ENCODE measurements at places on chromosomes 1 and 21.

GRCh38 chr1:77193951-77194350 lies 25.3 kb downstream of the PIGK start:
- DNase-seq: no peak

DNA sequence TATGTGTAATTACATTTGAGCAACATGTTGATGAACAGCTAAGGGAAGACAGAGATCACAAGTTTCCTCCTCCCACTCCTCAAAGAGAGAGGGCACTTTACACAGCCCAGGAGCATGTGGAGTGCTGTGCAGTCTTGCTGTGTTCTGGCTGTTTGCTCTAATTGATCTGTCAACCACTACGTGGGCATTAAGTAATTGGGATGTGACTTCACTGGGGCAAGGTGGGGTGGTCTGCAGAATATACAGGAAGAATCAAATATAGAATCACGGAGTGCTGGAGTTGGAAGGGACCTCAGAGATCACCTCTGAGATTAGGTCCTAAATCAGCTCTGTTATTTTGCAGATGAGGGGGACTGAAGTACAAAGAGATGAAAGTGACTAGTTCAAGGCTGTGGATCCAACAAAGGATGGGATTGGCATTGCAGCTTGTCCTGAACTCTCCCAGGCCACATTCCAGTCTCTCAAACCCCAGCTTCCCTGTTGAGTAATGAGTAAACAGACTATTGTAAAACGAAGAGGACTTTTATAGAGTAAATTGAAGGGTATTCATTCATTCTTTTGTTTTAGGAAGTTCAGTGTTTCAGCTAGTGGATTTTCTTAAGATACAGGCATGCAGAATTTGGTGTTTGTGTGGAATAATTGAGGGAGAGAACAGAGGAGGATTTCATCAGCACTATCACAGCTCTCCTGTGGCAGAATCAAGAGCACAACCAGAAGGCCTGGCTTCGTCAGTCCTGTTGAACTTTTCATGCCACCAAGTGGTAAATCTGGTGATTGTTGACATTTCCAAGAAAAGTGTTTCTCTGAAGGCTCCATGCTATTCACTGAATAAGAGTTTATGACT lies 22.4 kb downstream of the NOS1AP start:
- DNase-seq: no peak

DNA sequence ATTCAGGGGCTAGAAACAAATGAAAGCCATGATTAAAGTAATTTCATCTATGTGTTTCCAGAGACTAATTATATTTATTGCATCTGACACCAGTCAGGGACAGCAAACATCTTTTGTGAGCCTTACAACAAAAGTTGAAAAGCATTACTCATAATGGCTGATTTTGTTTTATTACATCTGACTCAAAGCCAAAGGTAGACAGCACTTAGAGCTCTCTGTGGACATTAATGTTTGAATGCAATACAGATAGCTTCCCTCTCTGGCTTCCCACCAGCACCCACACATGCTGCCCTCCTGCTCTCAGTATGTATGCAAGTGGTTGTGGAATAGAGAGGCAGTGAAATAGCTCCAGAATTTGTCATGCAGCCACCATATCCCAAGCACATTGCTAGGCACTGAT lies 198.7 kb downstream of the SETD4 start:
- no peak for DNase-seq

DNA sequence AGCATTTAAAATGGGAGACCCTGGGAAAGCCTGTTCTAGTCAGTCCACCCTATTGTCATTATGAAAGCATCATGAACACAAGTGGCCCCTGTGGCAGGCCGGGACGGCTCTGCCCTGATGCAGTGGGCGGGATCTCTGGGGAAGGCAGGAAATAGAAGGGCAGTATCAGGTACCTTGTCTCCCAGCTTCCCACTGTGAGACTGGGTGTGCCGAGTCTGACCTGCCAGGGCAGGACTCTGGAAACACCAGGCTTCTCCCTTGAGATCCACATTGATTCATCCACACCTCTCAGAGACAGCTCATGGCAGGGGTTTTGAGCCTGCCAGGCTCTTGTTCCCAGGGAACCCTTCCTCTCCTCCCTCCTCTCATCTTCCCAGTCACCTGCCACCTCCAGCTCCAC lies 24.5 kb upstream of the GNPAT start:
- no peak for DNase-seq

GRCh38 chr1:13674377-13674776 lies 25.6 kb upstream of the PRDM2 start:
- DNase-seq: no peak

DNA sequence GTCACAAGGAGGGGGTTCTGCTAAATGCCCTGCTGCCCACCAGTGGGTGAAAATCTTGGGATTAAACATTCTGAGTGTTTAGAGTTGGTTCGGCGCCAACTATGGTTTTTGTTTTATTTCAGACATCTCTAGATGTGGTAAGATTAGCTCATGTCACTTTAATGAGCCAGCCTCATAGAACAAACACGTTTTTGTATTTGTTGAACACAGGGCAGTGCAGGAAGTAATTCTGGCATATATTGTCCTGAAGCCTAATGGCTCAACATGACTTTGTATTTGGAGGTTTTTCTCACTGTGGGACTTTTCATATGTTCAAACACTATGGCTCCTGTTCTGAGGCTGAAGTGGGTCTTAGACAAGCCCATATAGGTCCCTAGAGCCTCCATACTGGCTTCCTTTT lies 107.8 kb downstream of the NGF start:
- no peak for DNase-seq

- no peak for DNase-seq
Measured at GRCh38 chr21:28928578-28929420, 63.9 kb downstream of the LTN1 start.
